Midbrain (tissue), 1 donor: ENCODE measurements at places on chromosomes 13 and 19.

- DNase-seq, result no peak
Measured at GRCh38 chr13:51557875-51558612, 26.2 kb upstream of the WDFY2 start.

GRCh38 chr13:59877933-59878332 is 285.8 kb downstream of the DIAPH3 start:
- no peak for DNase-seq

GRCh38 chr19:45076029-45076850 is at the start of gene ZNF296:
TSS of gene ZNF296 (minus strand) at chr19:45076478. CDS start at chr19:45076373, 105 bp downstream.
- DNase-seq, result no peak

GRCh38 chr13:107882708-107883560 is 332.4 kb downstream of the LIG4 start:
- DNase-seq, result no peak

DNA sequence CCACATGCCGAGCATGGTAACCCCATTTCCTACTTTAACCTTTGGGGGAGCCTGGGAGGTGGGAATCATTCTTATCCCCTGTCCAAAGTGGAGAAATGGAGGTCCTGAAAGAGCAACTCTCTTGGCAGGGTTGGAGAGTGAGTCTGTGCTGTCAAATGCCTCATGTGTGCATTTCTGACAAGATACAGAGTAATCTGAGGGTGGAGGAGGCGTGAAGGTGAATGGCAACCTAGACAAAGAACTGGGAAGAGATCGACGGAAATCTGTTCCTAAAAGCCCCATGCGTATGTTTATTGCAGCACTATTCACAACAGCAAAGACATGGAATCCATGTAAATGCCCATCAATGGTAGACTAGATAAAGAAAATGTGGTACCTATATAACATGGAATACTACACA is 63.8 kb upstream of the USP29 start:
- DNase-seq, result no peak
